ENCODE measurements at places on chromosomes 12 and 14.

DNA sequence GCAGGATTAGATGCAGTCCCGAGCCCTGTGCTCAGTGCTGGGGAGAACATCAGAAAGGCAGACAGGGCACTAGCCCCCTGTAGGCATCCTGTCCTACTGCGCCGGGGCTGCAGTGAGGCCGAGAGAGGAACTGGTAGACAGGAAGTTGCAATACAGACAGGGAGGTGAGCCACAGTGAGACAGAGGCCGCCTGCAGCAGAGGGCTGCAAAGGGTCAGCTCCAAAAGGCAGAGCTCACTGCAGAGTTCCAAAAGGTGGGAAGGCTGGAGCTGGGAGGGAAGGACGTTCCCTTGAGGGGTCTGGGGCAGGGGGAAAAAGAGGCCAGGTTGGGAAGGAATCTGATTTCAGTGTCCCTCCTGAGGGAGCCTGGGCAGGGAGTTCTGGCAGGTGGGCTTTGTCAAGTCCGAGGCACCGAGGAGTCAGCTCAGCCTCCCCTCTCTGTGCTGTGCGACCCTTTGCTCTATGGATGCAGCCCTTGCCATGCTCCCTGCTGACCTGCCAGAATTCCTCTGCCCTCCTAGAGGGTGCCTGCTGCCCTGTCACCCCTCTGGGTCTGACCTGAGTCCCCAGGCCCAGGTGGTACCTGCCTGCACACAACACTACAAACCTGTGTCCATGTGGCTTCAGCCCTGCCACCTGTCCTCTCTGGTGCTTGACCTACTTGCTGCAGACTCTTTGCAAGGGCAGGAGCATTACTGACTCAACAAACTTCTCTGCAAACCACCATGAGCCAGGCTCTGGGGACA is 63.5 kb downstream of the PRMT8 start:
- DNase-seq: no peak

DNA sequence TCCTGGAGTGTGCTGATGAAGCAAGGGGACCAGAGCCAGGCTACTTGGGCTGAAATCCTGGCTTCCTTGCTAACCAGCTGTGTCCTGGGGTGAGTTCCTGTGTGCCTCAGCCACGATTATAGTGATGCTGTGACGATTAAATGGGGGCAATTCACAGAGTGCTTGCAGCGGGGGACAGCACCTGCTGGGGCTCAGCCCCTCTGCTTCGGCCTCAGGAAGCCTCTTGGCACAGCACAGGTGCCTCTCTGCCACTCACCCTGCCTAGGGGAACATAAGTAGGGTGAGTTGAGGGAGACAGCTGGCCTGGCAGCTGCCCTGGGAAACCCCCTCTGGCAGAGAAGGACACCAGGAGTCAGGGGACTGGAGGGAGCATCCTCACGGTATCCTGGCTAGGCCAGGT is 9.4 kb downstream of the KRT80 start:
- no peak for DNase-seq

- DNase-seq: peak; percentile 56
Measured at GRCh38 chr14:61460718-61461611, 139.6 kb downstream of the PRKCH start.

DNA sequence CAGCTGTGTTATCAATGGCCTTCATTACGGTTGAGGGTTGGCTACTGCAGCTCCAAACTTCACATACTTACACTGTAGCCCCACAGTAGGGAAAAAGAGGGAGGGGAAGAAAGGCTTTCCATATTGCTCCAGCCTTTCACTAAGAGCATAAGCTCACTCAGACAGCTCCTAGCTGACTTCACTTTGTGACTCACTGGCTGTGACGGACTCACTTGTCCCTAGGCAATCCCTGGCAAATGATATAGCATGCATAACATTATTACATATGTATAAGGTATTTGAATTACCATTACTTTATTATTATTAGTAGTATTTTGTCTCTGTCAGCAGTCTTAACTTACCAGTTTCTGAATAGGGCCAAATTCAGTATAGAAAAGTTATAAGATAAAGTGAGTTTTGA is 350.7 kb downstream of the RMST start:
- no peak for DNase-seq

DNA sequence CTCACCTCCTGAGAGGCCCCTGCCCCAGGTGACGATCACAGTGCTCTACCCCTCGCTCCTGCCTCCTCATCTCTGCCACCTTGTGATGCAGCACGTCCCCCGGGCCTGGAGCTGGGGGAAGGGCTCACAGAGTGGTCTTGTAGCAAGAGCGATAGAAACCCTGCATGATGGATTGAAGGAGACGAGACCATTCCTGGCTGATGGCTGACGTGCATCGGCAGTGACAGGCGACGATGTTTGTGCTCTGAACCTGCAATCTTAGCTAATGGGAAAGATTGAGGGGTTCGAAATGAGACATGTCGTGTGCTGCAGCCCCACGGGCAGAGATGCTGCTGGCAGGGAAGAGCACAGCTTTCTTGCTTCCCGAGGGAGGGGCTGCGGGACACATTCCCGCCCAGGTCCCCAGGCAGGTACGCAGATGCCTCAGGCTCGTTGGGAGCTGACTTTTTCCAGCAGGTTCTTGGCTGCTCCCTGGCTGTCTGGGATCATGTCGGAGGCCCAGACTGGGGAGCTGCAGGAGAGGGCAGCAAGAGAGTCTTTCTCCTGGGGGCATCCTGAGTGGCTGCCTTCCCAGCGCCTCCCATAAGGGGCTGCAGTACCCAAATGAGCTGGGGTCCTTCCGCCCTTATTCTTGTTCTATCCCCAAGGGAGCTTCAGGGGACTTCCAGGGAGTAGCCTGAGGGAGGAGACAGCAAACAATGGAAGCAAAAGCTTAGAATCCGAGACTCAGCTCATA is 38.7 kb upstream of the GPATCH2L start:
- no peak for DNase-seq

- no peak for DNase-seq
Measured at GRCh38 chr14:100306998-100307765, 938 bp upstream of the SLC25A29 start.

All from activated naive CD8-positive, alpha-beta T cell treated with anti-CD3 and anti-CD28 coated beads, Interleukin-2, amount 50 U/mL, for 24 hours (primary cell).